Stimulated activated CD4-positive, alpha-beta T cell treated with anti-CD3 and anti-CD28 coated beads, Interleukin-4, amount 100 ng/mL, for 1 hour (primary cell): ENCODE measurements at places on chromosomes 12 and 14.

DNA sequence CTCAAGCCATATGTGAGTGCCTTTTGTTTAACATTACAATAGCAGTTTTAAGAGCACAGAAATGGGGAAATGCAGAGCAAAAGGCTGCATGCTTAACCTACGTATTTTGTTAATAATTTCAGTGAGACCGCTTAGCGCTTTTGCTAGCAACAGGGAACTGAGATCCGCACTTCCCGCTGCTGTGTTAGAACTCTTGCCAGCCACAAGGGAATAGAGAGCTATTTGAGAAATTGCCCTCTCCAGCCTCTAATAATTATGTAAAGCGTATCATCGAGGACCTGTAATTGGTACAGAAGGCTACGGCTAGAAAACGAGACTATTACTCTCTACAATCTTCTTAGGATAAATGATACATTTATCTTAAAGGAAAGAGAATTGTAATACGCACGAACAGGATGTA is 205.2 kb upstream of the GRIP1 start:
- no peak for DNase-seq

- DNase-seq, result no peak
Measured at GRCh38 chr14:100058777-100059437, 6.3 kb upstream of the EVL start.

DNA sequence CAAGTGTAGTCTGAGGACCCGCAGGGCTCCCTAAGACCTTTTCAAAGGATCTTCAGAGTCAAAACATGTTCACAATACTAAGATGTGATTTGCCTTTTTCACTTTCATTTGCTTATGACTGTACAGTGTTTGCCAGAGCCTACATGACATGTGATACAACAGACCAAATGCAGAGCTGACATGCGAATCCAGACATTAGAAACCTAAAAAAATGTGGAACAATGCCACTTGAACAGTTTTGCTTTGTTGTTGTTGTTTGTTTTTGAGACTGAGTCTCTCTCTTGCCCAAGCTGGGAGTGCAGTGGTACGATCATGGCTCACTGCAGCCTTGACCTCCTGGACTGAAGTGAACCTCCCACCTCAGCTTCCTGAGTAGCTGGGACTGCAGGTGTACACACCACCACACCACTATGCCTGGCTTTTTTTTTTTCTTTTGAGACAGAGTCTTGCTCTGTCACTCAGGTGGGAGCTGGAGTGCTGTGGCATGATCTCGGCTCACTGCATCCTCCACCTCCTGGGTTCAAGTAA is 5.3 kb upstream of the RAB35 start:
- DNase-seq, result no peak

DNA sequence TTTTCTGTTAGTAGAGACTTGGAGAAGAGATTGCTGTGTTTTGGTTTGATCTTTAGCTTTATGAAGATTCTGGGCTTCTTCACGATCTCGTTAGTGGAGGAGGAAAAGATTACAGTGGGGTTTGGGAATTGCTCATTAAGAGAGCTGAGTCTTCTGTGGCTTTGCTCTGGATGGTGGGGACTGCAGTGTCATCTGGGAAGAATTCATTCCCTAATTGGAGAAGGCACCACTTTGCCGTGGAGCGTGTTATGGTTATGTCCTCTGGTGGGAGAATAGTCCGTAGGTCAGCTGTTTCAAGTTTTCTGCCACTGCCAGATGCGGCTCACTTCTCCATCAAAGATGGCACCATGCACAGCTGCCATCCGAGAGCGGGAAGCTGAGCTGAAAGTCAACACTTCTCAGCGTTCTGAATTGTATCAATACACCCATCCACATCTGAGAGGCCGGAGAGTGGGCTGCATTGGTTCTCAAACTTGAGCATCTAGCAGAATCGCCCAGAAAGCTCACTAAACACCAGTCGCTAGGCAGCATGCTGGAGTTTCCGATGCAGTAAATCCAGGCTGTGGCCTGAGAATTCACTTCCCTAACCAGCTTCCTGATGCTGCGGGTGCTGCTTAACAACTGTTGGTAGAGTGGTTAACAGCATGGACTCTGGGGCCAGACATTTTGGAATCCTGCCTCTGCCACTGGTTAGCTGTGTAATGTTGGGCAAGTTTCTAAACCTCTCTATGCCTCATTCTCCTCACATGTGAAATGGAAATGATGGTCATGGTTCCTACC is 117.8 kb downstream of the PLXNC1 start:
- no peak for DNase-seq

DNA sequence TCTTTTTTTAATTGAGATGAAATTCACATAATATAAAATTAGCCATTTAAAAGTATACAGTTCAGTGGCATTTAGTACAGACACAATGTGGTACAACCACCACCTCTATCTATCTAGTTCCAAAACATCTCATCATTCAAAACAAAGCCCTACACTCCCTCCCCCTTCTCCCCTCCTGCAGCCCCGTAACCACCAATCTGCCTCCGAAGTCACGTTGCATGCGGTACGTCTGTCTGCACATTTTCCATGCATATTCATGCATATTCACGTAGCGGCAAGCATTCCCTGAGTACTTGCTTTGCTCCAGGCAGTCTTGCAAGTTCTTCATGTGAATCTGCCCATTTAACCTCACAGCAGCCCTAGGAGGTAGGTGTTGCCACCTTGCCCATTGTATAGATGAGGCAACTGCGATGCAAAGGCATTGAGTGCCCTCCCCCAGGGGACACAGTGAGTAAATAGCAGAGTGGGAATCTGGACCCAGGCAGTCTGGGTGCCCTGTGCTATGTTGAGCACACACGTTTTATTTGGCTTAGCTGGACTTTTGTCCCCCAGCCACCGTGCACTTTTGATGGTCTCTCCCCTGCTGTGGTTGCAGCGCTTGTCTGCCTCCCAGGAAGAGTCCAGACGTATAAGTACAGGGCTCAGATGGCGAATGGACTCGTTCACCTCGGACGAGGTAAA is 43.4 kb downstream of the RIN3 start:
- no peak for DNase-seq

- no peak for DNase-seq
Measured at GRCh38 chr14:54805070-54805444, 97.6 kb downstream of the GCH1 start.

- DNase-seq, result peak; percentile 36
Measured at GRCh38 chr12:2794191-2794735, 507 bp upstream of the FKBP4 start.

- peak; percentile 6 for DNase-seq
Measured at GRCh38 chr12:93245543-93245942, 132.2 kb upstream of the NUDT4 start.

- DNase-seq, result no peak
Measured at GRCh38 chr12:94969424-94969823, 34.1 kb downstream of the NDUFA12 start.

DNA sequence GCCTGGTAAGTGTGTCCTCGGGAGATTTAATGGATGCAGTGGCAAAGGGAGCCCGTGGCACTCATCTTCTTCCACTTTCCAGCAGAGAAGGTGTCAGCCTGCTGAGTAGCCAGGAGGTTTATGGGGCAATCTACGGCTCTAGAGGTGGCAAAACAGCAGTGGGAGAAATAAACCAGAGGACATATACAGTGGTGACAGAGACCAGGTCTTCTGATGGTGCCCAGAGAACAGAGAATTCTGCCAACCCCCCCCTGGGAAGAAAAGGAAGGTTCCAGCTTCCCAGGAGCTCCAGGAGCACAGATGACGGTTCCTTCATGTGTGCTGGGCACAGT is 43.0 kb downstream of the SMIM41 start:
- no peak for DNase-seq

GRCh38 chr14:21136024-21136423 is 19.8 kb downstream of the OR5AU1 start:
- DNase-seq, result no peak

DNA sequence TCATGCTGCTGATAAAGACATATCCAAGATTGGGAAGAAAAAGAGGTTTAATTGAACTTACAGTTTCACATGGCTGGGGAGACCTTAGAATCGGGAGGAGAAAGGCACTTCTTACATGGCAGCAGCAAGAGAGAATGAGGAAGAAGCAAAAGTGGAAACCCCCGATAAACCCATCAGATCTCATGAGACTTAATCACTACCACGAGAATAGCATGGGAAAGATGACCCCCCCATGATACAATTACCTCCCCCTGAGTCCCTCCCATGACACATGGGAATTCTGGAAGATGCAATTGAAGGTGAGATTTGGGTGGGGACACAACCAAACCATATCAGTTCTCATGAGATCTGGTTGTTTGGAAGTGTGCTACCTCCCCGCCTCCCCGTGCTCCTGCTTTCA is 9.8 kb upstream of the MFAP5 start:
- DNase-seq, result no peak

- no peak for DNase-seq
Measured at GRCh38 chr12:12872139-12872933, 19.0 kb upstream of the GPRC5A start.

- no peak for DNase-seq
Measured at GRCh38 chr14:88258021-88258420, 65.0 kb downstream of the KCNK10 start.

DNA sequence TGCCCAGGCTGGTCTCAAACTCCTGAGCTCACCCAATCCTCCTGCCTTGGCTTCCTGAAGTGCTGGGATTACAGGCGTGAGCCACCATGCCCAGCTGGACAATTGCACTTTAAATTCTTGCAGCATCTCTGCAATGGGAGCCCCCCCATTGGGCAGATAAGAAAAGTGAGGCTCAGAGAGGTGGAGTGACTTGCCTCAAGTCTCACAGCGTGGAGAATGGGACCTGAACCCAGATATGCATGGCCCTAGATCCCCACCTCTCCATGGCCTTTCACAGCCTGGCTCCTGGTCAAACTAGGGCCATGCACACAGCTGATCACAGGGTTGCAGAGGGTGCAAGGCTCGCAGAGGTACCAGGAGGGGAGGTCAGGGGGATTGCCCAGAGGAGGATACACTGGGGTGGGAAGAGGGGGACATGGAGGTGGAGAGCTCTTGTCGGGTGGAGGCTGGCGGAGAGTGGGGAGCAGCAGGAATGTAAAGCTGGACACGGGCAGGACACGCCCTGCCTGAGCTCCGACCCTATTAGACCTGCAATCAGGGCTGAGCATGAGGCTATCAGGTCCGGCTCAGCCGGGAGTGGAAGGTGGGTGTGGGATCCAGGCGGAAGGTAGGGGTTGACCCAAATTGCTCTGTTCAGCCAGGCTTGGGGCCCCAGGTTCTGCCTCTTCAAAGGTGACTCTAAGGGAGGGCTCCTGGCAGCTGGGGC is 6.9 kb downstream of the EXOC3L4 start:
- no peak for DNase-seq

GRCh38 chr14:90782892-90783291 is 33.3 kb downstream of the TTC7B start:
- no peak for DNase-seq

GRCh38 chr12:69834576-69834975 is 9.5 kb downstream of the MYRFL start:
- no peak for DNase-seq

GRCh38 chr12:10771132-10771733 is 31.2 kb downstream of the TAS2R7 start:
- no peak for DNase-seq
